T-helper 17 cell (primary cell): ENCODE measurements at places on chromosomes 13 and 19.
A peak's percentile ranks its signal among the peaks of the same experiment; 100 is the strongest.

GRCh38 chr13:41413872-41414271, 43.5 kb upstream of the RGCC start:
- H3K4me3 ChIP-seq = no peak overlapping the region
- no peak for DNase-seq
- no peaks in the 10 kb centered on the region for H3K4me1 ChIP-seq
- H3K27me3 ChIP-seq = no peaks in the 10 kb centered on the region

- DNase-seq = no peak
- no peaks in the 10 kb centered on the region for H3K4me1 ChIP-seq
- peaks cover 44% of the 10 kb centered on the region for H3K27me3 ChIP-seq
- H3K4me3 ChIP-seq = no peak overlapping the region
- H3K27ac ChIP-seq = no peak overlapping the region
Observed at GRCh38 chr13:43258771-43259170, 235.4 kb downstream of the DNAJC15 start.

DNA sequence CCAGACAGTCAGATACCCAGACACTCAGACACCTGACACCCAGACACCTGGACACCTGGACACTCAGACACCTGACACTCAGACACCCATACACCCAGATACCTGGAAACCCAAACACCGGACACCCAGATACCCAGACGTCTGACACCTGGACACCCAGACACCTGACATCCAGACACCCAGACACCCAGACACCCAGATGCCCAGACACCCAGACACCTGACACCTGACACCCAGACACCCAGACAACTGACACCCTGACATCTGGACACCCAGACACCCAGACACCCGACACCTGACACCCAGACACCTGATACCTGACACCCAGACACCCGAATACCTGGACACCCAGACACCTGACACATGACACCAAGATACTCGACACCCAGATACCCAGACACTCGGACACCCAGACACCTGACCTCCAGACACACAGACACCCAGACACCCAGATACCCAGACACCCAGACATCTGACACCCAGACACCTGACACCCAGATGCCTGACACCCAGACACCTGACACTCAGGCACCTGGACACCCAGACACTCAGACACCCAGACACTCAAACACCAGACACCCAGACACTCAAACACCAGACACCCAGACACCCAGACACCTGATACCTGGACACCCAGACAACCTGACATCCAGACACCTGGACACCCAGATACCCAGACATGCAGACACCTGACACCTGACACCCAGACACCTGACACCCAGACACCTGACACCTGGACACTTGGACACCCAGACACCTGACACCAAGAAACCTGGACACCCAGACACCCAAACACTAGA, 19.1 kb downstream of the C19orf12 start:
- H3K4me1 ChIP-seq = peaks cover 20% of the 10 kb centered on the region
- no peaks in the 10 kb centered on the region for H3K27me3 ChIP-seq
- no peak overlapping the region for H3K4me3 ChIP-seq
- DNase-seq = no peak
- peak overlapping the region; percentile 89 for H3K27ac ChIP-seq

DNA sequence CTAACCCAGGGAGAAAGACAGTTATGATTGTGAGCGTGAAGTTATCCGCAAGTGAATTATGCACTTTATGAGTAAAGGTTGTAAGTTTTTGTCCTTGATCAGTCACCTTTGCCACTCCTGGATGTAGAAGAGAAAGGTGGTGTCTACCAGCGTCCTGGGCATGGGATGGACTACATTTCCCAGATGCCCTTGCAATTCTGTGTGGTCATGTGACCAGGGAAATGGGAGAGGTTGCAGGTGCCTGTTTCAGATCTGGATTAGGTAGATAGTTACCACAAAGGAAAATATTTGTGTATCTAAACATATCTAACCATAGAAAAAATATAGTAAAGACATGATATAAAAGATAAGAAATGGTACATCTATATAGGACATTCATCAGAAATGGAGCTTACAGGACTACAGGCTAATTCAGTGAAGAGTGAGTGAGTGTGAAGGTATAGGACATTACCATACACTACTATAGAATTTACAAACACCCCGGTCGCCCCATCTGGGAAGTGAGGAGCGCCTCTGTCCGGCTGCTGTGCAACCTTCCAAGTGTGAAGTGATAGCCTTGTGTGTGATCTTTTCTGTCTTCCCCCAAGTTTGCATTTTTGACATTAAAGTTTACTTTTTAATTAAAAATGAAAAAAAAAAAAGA, 51.6 kb upstream of the CACNA1A start:
- H3K4me1 ChIP-seq = no peaks in the 10 kb centered on the region
- H3K36me3 ChIP-seq = no peaks in the 10 kb centered on the region
- no peak overlapping the region for H3K27ac ChIP-seq
- H3K4me3 ChIP-seq = no peak overlapping the region
- DNase-seq = no peak

GRCh38 chr19:1064661-1065605, 2.0 kb upstream of the ARHGAP45 start:
- no peaks in the 10 kb centered on the region for H3K27me3 ChIP-seq
- H3K4me1 ChIP-seq = peaks cover 37% of the 10 kb centered on the region
- peak; percentile 74 for DNase-seq
- peaks cover 10% of the 10 kb centered on the region for H3K36me3 ChIP-seq
- H3K27ac ChIP-seq = peak overlapping the region; percentile 97
- peak overlapping the region; percentile 94 for H3K4me3 ChIP-seq

- H3K4me1 ChIP-seq = peaks cover 18% of the 10 kb centered on the region
- H3K36me3 ChIP-seq = peaks cover 4% of the 10 kb centered on the region
- peak; percentile 26 for DNase-seq
- peak overlapping the region; percentile 92 for H3K27ac ChIP-seq
- H3K4me3 ChIP-seq = peak overlapping the region; percentile 89
- no peaks in the 10 kb centered on the region for H3K27me3 ChIP-seq
Observed at GRCh38 chr13:84137292-84137691, 255.0 kb upstream of the SLITRK1 start.

GRCh38 chr19:19113040-19113626, 25.1 kb downstream of the TMEM161A start:
- H3K27ac ChIP-seq = peak overlapping the region; percentile 34
- peaks cover 6% of the 10 kb centered on the region for H3K4me1 ChIP-seq
- H3K27me3 ChIP-seq = no peaks in the 10 kb centered on the region
- H3K4me3 ChIP-seq = no peak overlapping the region
- H3K36me3 ChIP-seq = no peaks in the 10 kb centered on the region

- H3K27ac ChIP-seq = peak within 1 kb of the TSS; percentile 95
- H3K36me3 ChIP-seq = peaks cover 3% of the 10 kb centered on the region
- DNase-seq = peak; percentile 40
- peak within 1 kb of the TSS; percentile 100 for H3K4me3 ChIP-seq
- no peaks in the 10 kb centered on the region for H3K27me3 ChIP-seq
Observed at GRCh38 chr19:6459262-6460098, at the start of gene SLC25A23. Gene SLC25A23, minus strand, starts transcription at chr19:6459792. Its CDS starts 164 bp downstream, at chr19:6459628.

- no peak overlapping the region for H3K27ac ChIP-seq
- peaks cover 2% of the 10 kb centered on the region for H3K36me3 ChIP-seq
- no peak for DNase-seq
- no peak overlapping the region for H3K4me3 ChIP-seq
- H3K4me1 ChIP-seq = peaks cover 4% of the 10 kb centered on the region
Observed at GRCh38 chr13:99590519-99591011, 89.3 kb downstream of the TM9SF2 start.

DNA sequence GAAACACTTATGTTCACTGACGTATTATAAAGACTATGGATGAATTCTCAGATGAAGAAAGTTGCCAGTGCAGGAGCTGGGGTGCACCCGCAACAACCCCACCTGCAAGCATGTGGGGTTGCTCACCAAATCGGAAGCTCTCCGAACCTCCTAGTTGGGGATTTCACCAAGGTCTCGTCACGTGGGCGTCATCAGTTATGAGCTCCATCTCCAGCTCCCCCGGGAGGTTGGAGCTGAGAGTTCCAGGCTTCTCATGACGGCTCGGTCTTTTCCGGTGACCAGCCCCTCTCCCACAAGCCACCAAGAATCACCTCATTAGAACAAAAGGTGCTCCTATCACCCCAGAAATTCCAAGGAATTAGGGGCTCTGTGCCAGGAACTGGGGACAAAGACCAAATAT, 46.1 kb upstream of the TUBGCP3 start:
- no peak overlapping the region for H3K27ac ChIP-seq
- DNase-seq = no peak
- peaks cover 46% of the 10 kb centered on the region for H3K27me3 ChIP-seq
- H3K36me3 ChIP-seq = no peaks in the 10 kb centered on the region

DNA sequence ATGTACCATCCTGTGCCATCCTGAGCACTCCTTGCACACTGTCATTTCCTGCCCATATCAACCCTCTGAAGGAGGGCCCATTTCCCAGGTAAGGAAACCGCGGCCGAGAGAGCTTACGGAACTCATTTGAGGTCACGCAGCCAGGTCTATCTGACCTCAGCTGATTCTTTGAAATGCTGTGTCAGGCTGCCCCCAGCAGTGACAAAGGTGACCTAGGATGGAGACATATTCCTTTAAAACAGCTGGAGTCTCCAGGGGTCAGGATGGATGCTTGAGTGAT, 42.2 kb upstream of the VSTM2B start:
- no peak overlapping the region for H3K27ac ChIP-seq
- H3K4me1 ChIP-seq = no peaks in the 10 kb centered on the region
- no peaks in the 10 kb centered on the region for H3K36me3 ChIP-seq
- no peak for DNase-seq
- peaks cover 27% of the 10 kb centered on the region for H3K27me3 ChIP-seq

DNA sequence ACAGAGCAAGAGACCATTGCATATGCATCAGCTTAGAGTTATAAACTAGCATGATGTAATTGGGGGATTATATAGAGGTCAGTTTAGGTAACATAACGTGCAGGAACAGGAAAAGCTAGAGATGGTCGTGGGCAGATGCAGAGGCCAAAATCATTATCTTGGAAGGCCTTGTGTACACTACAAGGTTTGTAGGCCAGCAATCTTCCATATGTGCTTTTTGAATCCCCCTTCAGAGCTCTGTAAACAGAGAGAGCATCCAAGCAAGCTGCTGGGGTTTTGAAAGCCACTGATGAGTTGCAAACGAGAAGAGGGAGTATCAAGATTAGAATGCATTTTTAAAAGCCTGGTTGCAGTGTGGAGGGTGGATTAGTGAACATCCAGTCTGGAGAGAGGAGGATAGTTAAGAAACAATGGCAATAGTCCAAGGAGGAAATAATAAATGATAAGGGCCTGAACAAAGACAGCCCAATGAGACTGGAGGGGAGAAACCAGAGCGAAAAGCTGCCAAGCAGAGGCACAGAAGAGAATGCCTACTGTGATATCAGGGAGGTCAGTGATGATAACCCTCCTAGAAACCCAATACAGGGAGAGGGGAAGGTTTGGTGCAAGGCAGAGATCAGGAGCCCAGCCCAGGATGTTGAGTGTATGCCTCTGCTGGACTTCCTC, 109.6 kb downstream of the ZAR1L start:
- H3K36me3 ChIP-seq = peaks cover 20% of the 10 kb centered on the region
- H3K27me3 ChIP-seq = no peaks in the 10 kb centered on the region
- H3K4me1 ChIP-seq = peaks cover 11% of the 10 kb centered on the region

GRCh38 chr13:46595885-46596275, 42.9 kb downstream of the LRCH1 start:
- H3K4me3 ChIP-seq = no peak overlapping the region
- peak overlapping the region; percentile 2 for H3K27ac ChIP-seq
- no peaks in the 10 kb centered on the region for H3K27me3 ChIP-seq
- DNase-seq = no peak

- no peak overlapping the region for H3K27ac ChIP-seq
- DNase-seq = no peak
- H3K27me3 ChIP-seq = peaks cover 21% of the 10 kb centered on the region
Observed at GRCh38 chr19:45346449-45346848, 5.9 kb downstream of the KLC3 start.

DNA sequence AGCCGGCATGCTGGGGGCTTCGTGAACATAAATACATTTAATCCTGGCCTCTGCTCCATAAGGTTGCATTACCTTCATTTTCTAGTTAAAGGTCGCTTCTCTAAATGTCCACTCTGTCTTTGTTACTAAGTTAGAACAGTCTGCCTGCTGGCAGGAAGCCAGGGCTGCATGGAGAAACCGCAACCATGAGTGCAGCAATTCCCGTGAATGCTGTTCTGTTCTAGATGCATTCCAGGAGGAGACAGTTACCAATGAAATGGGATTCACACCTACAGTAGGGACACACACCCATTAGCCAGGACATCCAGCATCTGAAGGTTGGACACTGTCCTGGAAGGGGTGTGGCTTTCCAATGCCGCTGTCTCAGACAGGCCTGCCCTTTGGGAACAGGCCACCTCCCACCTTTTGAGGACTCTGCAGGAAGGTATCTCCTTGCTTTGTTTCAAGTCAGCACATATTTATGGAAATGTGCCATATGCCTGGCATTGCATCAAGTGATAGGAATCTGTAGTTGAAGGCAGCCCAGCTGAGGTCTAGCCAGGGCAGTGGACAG, 129.7 kb downstream of the SLC7A1 start:
- DNase-seq = no peak
- peaks cover 17% of the 10 kb centered on the region for H3K27me3 ChIP-seq
- no peak overlapping the region for H3K4me3 ChIP-seq
- no peak overlapping the region for H3K27ac ChIP-seq
- H3K4me1 ChIP-seq = peaks cover 2% of the 10 kb centered on the region
- peaks cover 2% of the 10 kb centered on the region for H3K36me3 ChIP-seq

DNA sequence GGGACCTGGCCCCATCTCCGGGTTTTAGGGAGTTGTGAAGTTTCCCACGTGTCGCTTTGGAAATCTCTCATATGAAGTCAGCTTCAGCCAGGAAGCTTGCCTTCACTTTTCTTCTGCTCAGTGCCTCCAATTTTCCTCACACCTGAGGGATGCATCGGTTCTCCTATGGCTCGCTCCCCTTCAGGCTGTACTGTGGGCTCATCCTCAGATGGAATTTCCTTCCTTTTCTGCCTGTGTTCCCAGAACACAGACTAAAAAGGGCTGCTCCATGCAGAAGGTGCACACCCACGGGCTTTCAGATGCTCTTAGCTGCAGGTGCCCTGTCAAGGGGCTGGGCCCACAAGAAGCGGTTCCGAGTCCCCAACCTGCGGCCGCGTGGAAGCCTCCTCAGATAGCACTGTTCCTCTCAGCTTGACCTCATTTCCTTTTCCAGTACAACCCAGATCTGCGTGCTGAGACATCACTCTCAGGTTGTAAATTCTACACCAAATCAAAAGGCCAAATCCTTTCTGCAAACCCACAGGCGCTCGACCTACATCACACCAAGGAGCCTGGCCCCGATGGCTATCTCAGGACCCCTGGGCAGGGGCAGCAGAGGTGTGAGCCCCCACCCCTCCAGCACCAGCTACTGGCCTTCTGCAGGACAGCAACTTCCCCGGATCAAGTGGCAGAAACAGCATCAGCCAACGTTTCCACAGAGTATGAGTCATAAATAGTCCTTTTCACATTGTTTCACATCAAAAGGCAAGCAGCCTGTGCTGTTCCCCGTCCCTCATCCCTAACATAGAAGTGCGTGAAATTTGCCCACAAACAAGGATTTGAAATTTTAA, 275.9 kb downstream of the ZNF536 start:
- no peak overlapping the region for H3K27ac ChIP-seq
- H3K4me1 ChIP-seq = no peaks in the 10 kb centered on the region
- H3K4me3 ChIP-seq = no peak overlapping the region
- H3K36me3 ChIP-seq = peaks cover 3% of the 10 kb centered on the region
- no peak for DNase-seq
